ENCODE measurements at places on chromosomes 11 and 22. TPM values are rescaled to one million over a fixed set of nuclear protein-coding genes. Genes with fewer than 3 reads are reported as not detected.

Gene RAB38
- total RNA-seq, result 6.6 TPM

Gene ANKK1
- not detected for total RNA-seq

Gene JHY
- 3.1 TPM for total RNA-seq

Gene CASP5
- total RNA-seq, result 0.55 TPM

Gene CLNS1A
- total RNA-seq, result 242 TPM

Gene MEI1
- total RNA-seq, result 0.50 TPM

Gene MMP27
- not detected for total RNA-seq

Gene NOX4
- total RNA-seq, result not detected

- DNase-seq, result no peak
These were observed 74.2 kb downstream of the MYO7A start for GRCh38 chr11:77201991-77202841.

DNA sequence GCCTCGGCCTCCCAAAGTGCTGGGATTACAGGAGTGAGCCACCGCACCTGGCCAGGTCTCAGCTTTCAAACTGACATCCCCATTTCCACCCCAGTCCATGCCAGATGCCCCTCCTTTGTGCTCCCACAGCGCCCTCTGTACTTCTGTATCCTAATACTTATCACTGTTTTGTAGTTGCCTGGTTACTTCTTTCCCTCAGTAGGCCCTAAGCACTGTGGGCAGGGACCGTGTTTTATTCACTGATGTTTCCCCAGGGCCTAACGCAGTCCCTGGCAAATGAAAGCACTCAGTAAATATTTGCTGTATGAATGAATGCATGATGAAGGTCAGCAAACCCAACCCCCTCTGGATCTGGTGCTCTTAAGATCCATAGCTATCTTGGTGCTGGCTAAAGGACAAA is 2.2 kb upstream of the TRIM3 start:
- DNase-seq, result no peak

- no peak for DNase-seq
These were observed 1.5 kb downstream of the TMEM121B start for GRCh38 chr22:17119481-17120202.

- peak; percentile 89 for DNase-seq
These were observed at the start of gene PRR14L for GRCh38 chr22:31749636-31750364. Gene PRR14L, minus strand, starts transcription at chr22:31750132. Its CDS starts 11,272 bp downstream, at chr22:31738860.

DNA sequence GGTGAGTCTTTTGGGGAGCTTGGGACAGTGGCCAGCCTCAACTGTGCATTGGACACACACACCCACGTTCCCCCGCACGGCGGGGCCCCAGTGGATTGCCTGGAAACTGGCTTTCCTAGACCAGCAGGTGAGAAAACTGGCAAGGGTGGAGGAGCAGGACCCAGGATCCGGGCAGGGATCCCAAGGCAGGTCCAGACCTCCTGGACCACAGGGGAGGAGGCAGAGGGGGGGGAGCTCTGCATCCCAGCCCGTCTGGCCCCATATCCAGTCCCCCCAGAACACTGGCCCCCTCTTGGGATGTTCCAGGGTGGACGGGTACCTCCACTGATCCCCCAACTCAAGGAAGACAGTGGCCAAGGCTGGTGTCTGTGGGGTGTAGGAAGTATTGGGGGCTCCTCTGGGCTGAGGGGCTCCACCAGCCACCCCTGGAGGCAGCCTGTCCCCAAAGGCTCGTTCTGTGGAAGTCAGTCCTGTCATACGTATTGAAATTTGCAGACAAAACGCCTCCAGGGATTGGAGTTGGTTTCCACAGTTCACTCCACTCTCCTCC is 89.3 kb upstream of the LINC01488 start:
- DNase-seq, result no peak

- DNase-seq, result no peak
These were observed 46.4 kb downstream of the ATG16L2 start for GRCh38 chr11:72860592-72860991.

- DNase-seq, result no peak
These were observed 277.3 kb downstream of the CASP12 start for GRCh38 chr11:104620991-104621390.

DNA sequence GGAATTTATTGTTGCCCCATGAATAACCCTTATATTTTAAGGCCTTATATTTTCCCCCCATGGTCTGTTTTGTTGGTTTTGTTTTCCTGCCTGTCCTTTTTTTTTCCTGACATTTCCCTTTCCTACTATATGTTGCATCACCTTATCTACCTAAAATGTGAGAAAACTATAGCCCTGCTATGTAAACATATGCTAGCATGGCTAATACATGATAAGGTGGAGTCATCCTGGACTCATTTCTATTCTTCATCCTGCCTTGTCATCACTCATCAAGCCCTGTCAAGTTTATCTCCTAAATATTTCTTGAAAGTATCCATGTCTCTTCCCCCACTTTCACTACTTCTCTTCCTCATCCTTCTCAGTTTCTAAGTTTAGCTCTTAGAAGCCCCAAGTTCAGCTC is 2168.8 kb upstream of the RAG2 start:
- DNase-seq, result no peak

- no peak for DNase-seq
These were observed 2.6 kb downstream of the KCNK7 start for GRCh38 chr11:65592858-65593517.

GRCh38 chr11:41579546-41579945 is 120.1 kb upstream of the LRRC4C start:
- no peak for DNase-seq

GRCh38 chr22:42942351-42942750 is 72.6 kb downstream of the PACSIN2 start:
- DNase-seq, result no peak

DNA sequence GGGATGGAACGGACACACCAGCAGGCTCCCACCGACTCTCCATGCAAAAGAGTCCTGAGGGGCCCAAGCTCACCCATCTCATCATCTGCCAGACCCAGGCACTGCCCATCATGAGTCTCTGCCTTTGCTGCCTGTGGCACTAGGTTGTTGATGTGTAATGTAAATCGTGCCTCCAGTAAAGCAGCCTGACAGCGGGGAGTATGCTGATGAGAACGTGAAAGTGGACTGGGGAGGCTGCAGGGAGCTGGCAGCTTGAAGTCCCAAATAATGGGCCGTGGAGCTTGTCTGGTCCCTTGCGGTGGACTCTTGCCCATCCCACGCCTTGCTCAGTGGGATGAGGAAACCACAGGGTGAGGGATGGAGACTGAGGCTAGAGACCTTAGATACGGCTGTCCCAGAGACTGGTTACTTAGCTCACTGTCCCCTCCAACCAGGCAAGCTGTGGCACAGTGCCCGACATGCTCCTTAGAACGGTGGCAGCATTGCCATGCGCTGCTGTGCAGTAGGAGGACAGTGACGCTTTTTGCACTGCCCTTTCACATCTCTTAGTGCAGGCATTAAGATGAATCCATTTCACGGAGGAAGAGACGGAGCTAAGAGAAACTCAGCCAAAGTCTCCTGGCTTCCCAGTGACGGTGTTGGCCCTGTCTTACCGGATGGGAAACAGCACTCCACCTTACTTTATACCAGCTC is 39.6 kb upstream of the PLET1 start:
- DNase-seq, result no peak

DNA sequence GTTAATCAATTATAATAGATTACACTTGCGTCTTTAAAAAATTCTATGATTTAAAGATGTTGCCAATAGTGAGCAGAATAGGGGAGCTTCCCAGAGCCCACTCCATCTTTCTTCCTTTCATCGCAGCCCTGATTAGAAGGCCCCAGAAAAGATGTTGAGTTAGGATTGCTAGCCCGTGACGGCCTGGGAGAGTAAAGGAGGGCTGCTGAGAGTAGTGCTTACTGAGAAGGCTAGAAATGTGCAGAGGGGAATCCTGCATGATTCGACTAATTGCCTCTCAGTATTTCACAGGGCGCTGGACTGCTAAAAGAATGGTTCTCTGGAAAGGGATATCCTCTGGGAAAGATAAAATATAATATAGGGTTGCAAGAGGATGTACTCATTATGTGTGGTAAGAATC is 160.5 kb downstream of the C11orf87 start:
- DNase-seq, result no peak

GRCh38 chr11:297051-297585 is 2.2 kb downstream of the IFITM5 start:
- DNase-seq, result no peak

DNA sequence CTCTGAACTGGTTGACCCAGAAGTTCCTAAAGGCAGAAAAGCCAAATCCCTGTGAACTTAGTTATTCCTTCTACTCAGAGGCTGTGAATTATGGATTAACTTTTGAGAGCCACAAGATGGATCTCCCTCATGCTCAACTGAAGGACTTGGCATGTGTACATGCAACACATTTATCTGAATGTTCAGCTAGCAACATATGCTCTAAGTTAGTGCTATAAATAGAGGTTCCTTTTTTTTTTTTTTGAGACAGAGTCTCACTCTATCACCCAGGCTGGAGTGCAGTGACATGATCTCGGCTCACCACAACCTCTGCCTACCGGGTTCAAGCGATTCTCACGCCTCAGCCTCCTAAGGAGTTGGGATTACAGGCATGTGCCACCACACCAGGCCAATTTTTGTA is 40.1 kb downstream of the EIF4ENIF1 start:
- no peak for DNase-seq

- DNase-seq, result peak; percentile 48
These were observed 26.7 kb downstream of the UPB1 start for GRCh38 chr22:24521791-24522245.

DNA sequence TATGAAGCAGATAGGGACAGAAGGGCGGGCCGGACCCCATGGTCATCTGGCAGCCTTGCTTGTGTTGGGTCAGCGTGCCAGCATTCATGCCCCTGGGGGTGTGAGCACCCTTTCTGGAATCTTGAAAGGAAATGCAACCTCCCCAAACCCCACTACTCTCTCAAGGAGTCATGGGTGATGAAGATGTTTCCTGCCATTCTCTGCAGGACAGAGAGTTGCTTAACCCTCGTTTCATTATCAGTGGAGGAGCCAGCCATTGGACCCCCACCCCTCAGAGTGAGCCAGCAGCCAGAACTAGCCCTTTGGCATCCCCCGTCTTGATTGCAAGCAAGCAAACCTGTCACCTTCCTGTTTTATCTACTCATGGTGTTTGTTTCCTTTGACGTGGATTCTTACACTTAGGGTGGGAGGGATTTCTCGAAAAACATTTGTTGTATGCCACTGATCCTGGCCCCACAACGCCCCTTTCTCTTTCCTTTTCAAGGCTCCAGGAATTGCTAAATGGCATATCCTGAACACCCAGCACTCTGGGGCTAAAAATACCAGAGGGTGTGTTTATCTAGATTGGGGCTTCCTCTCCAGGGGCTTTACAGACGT is 258.3 kb downstream of the ETS1 start:
- DNase-seq, result no peak

- no peak for DNase-seq
These were observed 155.0 kb downstream of the WT1 start for GRCh38 chr11:32280339-32280738.

DNA sequence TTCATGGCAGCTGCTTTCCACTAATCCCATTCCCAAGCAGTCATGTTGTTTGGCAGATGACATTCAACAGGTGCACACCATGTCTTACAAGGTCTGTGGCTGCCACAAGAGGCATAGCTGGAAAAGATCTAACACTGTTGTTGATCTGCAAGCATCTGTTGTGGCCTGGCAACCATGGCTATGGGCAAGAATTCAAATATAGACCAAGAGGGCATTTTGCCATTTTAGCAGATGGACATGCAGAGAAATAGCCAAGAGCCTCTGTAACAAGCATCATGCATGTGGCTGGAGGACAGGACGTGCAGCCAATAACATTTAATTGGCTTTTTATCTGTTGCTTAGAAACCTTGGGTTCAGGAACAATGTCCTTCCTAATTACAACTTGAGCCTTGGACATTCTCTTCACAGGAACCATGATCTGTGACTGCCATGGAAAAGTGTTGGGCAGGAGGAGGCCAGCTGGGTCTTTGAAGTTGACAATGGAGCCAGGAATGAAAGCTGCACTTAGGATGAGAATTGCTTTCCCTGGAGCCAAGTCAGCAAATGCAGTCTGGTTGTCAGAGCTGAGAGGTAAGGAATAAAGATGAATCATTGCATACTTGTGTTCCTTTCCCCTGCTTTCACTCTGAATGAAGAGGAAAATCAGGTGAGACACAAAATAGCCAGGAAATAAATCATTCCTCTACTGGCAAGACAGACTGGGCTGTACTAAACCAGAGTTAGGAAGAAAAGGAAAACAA is 113.6 kb upstream of the ANO5 start:
- no peak for DNase-seq

DNA sequence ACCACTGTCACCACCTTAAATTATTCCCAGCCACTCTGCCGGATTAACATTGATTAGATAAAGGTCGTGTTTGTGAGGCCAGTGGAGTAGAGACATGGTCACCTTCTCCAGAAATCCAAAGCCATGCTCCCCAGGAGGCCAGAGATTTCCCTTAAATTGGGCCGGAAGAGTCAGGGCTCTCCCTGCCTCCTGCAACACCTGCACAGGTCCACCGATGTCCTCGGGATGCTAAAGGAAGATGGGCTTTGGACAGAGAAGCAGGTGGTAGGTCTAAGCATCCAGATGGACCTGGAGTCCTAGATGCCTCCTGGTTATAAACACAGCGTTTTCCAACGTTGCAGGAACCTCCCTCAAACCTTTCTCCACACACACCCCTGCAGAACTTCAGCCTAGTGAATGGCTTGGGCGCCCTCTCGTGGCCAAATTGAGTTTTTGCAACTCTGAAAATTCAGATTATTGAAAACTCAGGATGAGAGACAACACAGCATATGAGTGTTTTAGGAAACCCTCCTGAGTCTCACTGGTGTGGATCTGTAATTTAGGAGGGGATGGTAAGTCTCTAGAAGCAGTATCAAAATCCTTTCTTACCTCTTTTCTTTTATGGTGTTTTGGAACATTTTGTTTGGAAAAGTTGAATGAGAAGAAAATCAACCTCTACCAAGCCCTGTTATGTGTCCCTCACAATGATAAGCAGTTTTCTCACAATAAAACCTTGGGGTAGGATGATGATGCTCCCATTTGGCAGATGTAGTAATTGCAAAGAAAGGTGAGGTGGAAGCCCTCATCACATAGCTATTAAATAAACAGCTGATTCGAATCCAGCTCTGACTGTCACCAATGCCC is 109.6 kb downstream of the RRAS2 start:
- DNase-seq, result peak; percentile 72

- no peak for DNase-seq
These were observed 14.3 kb upstream of the MUC2 start for GRCh38 chr11:1060410-1060809.

GRCh38 chr11:11844272-11844671 is 2.5 kb downstream of the USP47 start:
- DNase-seq, result no peak

DNA sequence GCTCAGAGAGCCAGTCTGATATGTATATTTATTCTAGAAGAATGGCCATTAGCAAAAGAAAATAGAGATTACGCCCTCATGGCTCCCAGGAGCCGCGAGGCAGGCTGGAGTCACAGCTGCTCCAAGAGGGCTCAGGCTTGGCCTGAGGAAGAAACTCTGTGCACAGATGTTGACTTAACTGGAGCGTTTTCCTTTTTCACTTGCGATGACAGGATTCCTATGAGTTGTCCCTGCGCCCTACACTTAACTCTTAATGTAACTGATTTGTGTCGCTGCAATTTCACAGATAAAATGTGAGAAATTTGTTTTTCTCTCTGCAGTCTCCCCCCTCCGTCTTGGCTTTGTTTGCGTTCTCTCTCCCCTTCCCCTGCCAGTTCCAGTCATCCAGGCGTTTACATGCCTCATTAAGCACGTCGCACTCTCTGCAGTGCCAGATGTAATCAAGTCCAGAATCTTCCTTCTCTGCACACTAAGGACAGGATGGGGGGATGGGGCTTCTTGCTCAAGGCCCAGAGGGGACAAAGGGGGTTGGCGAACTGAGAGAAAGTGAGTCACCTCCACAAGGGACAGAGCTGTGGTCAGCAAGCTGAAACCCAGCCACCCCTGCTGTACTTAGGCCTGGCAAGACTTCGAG is 1060.1 kb downstream of the NTM start:
- DNase-seq, result no peak

All from NCI-H460 (cell line).